ENCODE measurements at places on chromosomes 7 and 10. TPM values are rescaled to one million over a fixed set of nuclear protein-coding genes. Genes with fewer than 3 reads are reported as not detected.

HSPB1 gene
- 48.1 TPM for total RNA-seq

PTPRN2 gene
- total RNA-seq, result 4.0 TPM

PMS2 gene
- total RNA-seq, result 15.6 TPM

GRCh38 chr10:91875779-91876178 is 33.5 kb downstream of the FGFBP3 start:
- DNase-seq, result no peak
- H3K27ac ChIP-seq, result no peak overlapping the region
- no peaks in the 10 kb centered on the region for H3K27me3 ChIP-seq
- H3K36me3 ChIP-seq, result no peaks in the 10 kb centered on the region
- H3K4me1 ChIP-seq, result peaks cover 18% of the 10 kb centered on the region

GRCh38 chr10:132971448-132972148 is 29.2 kb upstream of the CFAP46 start:
- peak; percentile 42 for DNase-seq
- no peaks in the 10 kb centered on the region for H3K36me3 ChIP-seq
- H3K4me3 ChIP-seq, result no peak overlapping the region
- no peak overlapping the region for H3K27ac ChIP-seq
- H3K27me3 ChIP-seq, result no peaks in the 10 kb centered on the region
